ENCODE measurements at places on chromosomes 2 and 18. TPM values are rescaled to one million over a fixed set of nuclear protein-coding genes. Genes with fewer than 3 reads are reported as not detected.

GRCh38 chr18:27967913-27968824 is 208.8 kb downstream of the CDH2 start:
- peak; percentile 50 for DNase-seq

- DNase-seq, result peak; percentile 62
Observed at GRCh38 chr2:233436691-233437438, 82.6 kb downstream of the DGKD start.

XDH gene
- total RNA-seq, result under 0.01 TPM

FAP gene
- 582 TPM for total RNA-seq

DNA sequence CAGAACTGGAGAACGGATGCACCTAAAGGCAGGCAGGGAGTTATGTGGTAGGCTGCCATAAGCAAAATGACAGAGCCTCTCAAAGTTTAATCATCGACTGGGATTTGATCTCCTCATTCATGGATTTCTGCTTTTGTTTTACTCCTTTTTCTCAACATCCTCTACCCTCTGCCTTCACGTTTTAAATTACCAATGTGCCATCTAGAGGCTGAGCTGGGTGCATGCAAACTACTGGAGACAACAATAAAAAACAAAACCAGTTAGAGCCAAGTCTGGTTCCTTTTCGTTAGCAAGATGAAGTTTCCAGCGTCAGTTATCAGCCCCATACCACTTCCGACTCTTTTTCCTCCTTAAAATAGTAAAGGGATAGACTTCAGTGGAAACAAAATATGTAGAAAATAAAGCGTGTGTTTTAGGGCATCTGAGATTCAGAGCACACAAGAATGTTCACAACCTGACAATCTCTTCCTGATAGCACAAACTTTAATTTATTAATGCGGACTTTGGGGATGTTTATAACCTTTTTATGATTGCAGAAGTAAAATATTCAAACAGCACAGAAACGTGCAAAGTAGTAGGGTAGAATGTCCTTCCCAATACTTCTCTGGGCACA is 117.0 kb downstream of the LAMA1 start:
- no peak for DNase-seq

DNA sequence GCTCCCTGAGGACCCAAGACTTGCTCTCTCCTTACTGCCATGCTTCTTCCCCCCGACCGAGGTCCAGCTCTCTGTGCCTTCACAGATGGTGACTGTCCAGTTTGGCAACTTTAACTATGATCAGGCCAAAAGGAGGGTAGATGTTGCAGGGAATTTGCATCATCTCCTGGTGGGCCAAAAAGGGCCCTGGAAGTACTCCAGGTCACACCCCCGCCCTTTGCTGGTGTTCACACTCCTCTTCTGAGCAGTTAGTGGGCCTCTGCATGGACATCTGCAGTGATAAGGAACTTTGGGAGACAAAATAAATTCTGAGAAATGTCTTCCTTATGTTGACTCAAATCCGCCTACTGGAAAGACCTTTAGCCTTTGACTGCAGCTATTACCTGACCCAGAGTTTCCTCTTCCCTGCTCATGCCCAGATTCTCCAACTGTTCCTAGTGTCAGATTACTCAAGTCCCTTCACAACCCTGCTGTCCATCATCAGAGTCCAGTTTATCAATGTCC is 234.4 kb downstream of the LOXHD1 start:
- DNase-seq, result no peak

GRCh38 chr2:172090044-172090961 is 5.0 kb downstream of the DLX1 start:
- DNase-seq, result peak; percentile 80

DNA sequence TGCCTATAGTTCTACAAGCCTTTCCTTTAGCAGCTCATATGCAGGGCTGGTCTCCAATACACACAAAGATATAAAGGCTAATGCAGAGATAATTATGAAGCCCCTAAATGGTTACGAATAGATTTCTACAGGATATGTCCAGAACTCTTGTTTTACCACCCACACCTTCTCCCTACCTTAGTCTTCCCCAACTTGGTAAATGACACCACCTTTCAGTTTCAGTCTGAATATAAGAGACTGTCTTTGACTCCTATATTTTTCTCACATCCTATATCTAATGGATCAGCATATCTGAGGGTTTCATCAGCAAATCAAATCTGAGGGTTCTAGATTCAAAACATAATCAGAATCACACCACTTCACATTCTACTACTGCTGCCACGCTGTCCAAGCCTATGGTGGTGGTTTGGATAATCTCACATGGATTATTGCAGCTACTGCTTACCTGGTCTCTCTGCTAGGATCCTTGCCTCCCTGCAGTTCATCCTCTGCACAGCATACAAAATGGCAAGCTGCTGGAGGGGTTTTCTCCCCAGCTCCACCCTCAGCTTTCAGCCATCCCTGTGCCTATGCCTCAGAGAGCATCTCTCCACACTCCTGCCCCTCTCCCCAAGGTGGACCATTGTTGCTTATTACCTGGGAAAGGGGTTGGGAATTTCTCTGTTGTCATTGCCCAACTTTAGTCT is 178.0 kb upstream of the SPOPL start:
- DNase-seq, result peak; percentile 4

GRCh38 chr2:50535971-50536759 is 495.8 kb downstream of the NRXN1 start:
- no peak for DNase-seq

DNA sequence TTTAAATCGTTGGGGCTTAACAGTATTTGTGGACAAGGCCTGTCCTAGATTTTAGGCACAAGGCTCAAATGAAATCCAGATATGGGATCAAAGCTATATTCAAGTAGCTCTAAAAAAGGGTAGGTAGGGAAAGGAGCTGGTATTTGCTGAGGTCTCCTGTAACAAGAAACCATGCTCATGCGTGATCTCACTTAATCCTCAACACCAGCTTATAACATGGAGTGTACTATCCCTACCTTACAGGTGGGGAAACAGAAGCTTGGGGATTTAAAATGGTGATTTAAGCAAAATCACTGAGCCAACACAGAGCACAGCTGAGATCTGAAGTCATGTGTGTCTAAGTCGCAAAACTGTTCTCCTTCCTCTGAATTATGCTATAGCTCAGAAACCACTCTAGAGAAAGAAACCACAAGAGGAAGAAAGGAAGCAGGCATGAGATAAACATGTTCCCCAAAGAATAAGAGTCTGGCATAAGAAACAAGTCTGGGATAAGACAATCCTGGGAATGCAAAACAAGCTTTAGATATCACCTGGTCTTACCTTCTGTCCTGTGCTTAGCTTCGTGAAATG is 43.1 kb downstream of the CYRIA start:
- peak; percentile 76 for DNase-seq

GRCh38 chr18:35201256-35201931 is 39.4 kb upstream of the ZNF397 start:
- no peak for DNase-seq

- no peak for DNase-seq
Observed at GRCh38 chr18:23538001-23538400, 34.7 kb downstream of the RMC1 start.

GRCh38 chr2:146457221-146457620 is 1387.6 kb upstream of the ACVR2A start:
- DNase-seq, result no peak

DNA sequence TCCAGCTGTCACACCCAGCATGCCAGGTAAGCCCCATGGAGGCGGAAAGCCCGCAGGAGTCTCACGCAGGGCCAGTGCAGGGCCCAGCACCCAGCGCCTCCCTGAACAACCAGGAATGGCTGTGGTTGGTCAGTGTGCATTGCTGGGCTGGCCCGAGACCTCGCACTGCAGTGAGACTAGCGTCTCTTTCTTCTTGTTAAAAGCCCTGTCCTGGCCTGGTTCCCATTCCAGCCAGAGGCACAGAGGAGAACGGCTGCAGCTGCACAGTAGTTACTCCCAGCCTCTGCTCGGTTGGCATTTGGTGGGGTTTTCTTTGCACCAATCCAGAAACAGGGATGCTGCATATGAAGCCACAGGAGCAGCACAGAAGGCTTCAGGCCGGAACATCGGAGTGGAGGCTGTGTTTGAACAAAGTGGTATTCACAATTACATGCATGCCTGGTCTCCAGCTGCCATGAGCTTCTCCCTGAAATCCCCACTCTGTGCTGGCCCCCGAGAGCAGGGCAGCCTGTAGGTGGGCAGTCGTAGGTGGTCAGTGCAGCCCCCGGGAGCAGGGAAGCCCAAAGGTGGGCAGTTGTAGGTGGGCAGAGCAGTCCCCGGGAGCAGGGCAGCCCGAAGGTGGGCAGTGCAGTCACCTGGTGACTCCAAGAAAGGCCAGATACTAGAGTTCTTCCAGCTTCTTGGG is 163.7 kb upstream of the PXDN start:
- peak; percentile 39 for DNase-seq

- no peak for DNase-seq
Observed at GRCh38 chr2:18066066-18066465, 187.6 kb downstream of the KCNS3 start.

GFPT1 gene
- total RNA-seq, result 53.9 TPM

DNA sequence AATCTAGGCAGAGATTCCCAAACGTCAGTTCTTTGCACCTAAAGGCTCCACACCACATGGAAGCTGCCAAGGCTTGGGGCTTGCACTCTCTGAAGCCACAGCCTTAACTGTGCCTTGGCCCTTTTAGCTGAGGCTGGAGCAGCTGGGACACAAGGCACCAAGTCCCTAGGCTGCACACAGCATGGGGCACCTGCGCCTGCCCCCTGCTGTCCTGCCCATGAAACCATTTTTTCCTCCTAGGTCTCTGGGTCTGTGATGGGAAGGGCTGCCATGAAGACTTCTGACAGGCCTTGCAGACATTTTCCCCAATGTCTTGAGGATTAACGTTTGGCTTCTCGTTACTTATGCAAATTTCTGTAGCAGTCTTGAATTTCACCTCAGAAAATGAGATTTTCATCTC is 241.5 kb downstream of the OSR1 start:
- DNase-seq, result no peak

- DNase-seq, result no peak
Observed at GRCh38 chr2:45728458-45728942, 77.0 kb downstream of the PRKCE start.

DNA sequence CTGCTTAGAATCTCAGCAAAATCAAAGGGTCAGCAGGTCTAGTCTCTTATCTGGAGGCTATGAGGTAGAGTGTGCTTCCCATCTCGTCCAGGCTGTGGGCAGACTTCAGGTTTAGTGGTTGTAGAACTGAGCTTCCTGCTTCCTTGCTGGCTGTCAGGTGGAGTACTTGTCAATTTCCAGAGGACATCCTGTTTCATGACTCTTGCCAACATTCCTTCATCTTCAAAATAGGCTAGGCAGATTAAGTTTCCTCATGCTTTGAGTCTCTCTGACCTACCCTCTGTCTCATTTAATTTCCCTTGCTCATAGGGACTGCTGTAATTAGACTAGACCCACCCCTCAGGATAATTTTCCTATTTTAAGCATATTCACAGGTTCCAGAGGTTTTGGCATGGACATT is 562.6 kb downstream of the SPAG16 start:
- no peak for DNase-seq
